ENCODE measurements at places on chromosomes 13 and 19.

DNA sequence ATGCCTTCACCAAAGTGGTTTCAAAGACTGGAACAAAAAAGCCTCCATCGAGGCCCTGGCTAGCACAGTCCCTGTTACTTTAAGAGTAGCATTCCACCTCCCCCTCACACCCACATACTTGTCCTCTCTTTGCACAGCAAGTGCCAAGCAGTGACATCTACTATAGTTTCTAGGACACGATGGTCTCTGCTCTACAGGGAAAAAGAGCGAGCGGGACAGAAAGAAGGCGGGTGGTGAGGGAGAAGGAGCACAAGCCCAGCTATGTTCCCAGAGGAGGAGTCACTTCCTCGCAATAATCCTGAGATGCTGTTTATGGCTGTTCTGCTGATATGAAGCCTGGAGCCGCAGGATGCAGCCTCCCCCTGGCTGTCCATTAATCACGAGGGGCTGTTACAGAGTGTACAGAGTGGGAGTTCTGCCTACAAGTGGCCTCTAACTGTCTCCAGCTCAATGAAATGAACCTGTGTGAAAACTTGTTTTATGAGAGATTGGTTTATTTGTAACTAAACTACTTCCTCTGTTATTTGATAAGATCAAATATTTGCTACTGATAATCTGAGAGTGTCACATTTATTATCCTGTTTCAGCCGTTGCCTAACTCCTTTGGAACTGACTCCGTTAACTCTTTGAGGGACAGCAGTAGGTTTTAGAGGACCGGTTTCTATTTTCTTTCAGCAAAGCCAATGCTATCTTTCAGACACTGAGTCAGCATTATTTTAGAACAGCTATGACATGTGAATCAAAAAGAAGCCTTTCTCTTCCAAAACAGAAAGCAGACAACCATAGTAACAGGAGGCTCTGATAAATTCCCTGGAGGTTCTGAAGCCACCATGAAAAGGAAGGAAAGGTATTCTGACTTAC, 208.0 kb downstream of the SPRY2 start:
- no peak for DNase-seq

DNA sequence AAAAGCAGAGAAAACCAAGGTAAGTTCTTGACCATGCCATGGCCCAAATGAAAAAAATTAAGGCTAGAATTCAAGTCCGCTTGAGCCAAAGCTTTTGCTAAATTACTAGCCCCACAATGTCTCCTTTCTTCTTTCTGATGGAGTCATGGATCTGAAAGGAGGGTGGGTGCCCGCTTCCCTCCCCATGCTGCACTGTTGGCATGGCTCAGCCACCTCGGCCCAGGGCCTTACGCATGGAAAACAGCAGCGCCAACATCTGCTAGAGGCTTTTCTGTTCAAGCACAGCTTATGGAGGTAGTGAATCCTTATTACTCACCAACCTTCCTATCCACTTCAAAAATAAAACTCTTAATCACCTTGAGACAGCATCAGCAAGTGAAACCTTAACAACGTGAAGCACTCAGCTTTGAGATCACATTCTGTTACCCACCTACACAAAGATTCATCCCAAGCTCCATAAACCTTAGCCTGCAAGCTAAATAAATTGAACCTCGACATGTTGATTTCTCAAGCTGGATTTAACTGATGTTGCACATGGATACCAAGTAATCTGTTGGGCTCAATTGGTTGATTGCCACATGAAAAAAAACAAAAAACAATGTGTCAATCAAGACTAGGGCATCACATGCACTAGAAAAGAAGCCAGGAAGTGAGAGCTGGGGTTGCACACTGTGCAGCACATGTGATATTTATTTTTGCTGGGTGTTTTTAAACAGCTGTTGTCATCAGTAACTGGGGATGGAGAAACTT, 43.4 kb downstream of the TPT1 start:
- DNase-seq, result no peak

- DNase-seq, result no peak
Observed at GRCh38 chr13:30178976-30179375, 128.4 kb downstream of the KATNAL1 start.

- DNase-seq, result no peak
Observed at GRCh38 chr19:41172297-41173164, 20.5 kb upstream of the CYP2S1 start.

DNA sequence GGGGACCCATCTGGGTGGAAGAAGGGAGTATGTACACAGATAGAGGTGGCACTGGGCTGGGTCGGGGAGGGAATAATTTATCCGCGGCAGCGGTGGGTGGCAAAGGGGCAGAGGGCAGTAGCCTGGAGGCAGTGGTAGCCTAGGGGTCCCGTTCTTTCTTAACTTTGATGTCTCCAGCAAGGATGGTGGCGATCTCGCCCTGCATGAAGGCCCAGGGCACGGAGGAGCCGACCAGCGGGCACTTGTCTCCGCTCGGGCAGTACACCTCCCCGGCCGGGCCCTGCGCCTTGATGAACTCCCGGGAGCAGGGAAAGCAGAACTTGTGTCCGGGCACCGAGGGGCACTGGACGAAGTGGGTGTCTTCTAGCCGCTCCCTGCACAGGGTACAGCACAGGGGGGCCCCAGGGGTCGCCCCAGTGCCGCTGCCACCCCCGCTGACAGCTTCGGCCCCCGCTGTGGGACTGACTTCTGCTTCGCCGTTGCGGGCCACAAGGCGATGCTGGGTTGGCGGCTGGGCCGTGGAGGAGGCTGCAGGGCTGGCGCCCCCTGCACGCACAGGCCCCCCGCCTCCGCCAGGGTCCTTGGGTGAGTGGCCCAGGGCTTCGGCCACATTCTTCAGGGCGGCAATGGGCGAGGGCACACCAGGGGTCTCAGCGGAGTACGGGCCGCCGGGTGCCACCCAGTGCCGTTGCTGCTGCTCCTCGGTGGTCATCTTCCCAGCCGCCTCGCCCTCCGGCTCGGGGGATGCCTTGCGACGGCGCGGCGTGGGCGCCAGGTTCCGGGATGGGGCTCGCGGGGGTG, 1.9 kb downstream of the IRF2BP1 start:
- no peak for DNase-seq

GRCh38 chr19:9313756-9314155, 4.1 kb upstream of the ZNF699 start:
- DNase-seq, result no peak

DNA sequence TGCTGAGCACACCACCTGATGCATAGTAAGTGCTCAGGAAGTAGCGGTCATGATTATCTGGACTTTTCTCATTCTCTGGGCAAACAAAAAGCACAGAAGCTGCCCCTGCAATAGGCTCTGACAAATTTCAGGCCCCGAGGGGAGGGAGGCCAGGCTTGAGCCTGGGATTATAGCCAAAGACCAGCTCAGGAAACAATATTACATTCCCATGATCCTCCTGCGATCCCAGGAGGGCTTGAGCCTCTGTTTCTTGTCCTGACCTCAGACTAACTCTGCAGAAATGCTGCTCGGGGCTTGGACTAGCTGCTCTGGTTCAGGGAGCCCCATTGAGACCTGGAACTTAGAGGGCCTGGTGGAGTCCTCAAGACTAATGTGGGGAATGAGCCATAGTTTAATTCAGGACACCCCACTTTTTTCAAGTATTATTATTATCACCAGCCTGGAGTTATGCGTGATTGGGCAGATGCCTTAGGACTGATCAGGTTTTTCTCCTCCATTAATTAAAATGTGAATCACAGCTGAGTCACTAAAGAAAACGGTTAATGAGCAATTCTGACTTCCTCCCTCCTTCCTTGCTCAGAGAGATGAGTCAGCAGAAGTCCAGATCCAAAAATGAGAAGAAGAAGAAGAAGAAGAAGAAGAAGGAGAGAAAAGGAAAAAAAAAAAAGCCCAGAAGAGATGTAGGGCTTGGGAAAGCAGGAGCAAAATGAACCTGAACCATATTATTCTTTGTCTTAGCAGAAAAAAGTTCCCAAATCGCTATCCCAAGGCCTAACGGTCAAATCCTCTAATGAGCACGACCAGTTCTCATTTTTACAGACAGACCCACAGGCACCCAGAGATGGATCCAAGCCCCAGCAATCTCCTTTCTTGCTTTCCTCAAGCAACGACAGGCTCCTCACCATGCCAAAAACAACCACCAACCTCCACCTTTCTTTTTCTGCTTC, 107.2 kb downstream of the CACNA1A start:
- DNase-seq, result no peak

DNA sequence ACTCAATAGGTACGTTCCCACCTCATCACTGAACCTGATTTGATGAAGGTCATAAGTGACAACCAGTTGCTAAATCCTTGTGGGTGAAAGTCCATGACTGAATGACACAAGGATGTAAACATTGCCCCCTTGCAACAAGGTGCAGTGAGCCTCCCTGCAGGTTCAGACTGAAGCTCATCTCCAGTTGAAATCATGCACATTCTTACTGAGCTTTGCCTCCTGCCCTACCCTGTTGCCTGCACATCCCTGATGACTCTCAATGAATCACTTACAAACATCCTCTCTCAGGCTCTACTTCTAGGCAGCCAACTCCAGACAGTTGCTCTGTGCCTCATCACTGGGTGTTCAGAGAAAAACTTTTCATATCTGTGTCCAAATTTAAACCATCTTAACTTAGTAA, 42.5 kb upstream of the ARGLU1 start:
- no peak for DNase-seq
